ENCODE measurements at places on chromosomes 7 and 10. TPM values are rescaled to one million over a fixed set of nuclear protein-coding genes. Genes with fewer than 3 reads are reported as not detected.
A peak's percentile ranks its signal among the peaks of the same experiment; 100 is the strongest.

- peak within 1 kb of the TSS; percentile 64 for H3K27ac ChIP-seq
- H3K4me3 ChIP-seq = peak within 1 kb of the TSS; percentile 76
- no peaks in the 10 kb centered on the region for H3K36me3 ChIP-seq
- no peaks in the 10 kb centered on the region for H3K4me1 ChIP-seq
- H3K27me3 ChIP-seq = peaks cover 5% of the 10 kb centered on the region
Observed at GRCh38 chr7:121872831-121873288, at the start of gene PTPRZ1. TSS of gene PTPRZ1 (plus strand) at chr7:121873161. CDS start at chr7:121873500, 339 bp downstream.

DNA sequence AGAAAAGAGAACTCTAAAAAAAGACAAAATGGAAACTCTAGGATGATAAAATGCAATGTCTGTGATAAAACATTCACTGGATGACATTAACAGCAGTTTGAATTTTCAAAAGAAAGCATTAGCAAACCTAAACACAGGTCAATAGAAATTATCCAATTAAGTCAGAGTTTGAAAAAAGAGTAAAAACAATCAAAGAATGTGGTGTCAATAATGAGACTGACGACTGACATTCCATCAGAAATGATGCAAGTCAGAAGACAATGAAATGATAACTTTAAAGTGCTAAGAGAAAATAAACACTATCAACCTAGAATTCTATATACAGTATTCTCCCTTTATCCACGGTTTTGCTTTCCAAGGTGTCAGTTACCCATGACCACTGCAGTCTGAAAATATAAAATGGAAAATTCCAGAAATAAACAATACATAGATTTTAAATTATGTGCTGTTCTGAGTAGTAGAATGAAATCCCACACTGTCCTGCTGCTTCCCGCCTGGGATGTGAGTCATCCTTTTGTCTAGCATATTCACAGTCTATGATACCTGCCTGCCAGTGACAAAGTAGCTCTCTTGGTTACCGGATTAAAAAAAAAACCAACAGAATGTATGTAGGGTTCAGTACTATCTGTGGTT lies 38.3 kb upstream of the SFMBT2 start:
- no peaks in the 10 kb centered on the region for H3K36me3 ChIP-seq
- no peaks in the 10 kb centered on the region for H3K4me1 ChIP-seq
- DNase-seq = no peak
- H3K4me3 ChIP-seq = no peak overlapping the region

GRCh38 chr7:101943889-101944600 lies 126.6 kb downstream of the CUX1 start:
- no peaks in the 10 kb centered on the region for H3K4me1 ChIP-seq
- no peak overlapping the region for H3K4me3 ChIP-seq
- H3K27ac ChIP-seq = no peak overlapping the region
- no peaks in the 10 kb centered on the region for H3K27me3 ChIP-seq
- DNase-seq = no peak
- no peaks in the 10 kb centered on the region for H3K36me3 ChIP-seq

DNA sequence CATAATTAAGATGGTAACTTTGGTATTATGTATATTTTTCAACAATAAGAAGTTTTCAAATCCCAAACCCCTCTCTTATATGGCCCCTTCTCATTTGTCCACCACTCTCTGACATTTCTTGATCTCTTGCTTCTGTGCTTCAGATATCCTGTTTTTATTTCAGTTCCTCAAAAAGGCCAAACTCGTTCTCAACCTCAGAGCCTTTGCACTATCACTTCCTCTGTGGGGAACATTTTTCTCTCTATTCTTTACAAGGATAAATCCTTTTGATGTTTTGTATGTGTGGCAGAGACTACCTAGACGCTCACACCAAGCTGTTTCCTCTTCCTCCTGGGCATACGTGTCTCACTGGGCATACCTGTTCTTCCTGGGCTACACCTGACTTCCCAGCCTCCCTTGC lies 54.2 kb upstream of the FRMD4A start:
- DNase-seq = no peak
- no peaks in the 10 kb centered on the region for H3K36me3 ChIP-seq
- no peaks in the 10 kb centered on the region for H3K4me1 ChIP-seq
- no peaks in the 10 kb centered on the region for H3K27me3 ChIP-seq
- H3K4me3 ChIP-seq = no peak overlapping the region
- no peak overlapping the region for H3K27ac ChIP-seq

GRCh38 chr7:121342631-121343030 lies 13.8 kb downstream of the WNT16 start:
- no peak for DNase-seq
- no peaks in the 10 kb centered on the region for H3K4me1 ChIP-seq
- H3K36me3 ChIP-seq = no peaks in the 10 kb centered on the region
- no peak overlapping the region for H3K27ac ChIP-seq
- no peaks in the 10 kb centered on the region for H3K27me3 ChIP-seq

DNA sequence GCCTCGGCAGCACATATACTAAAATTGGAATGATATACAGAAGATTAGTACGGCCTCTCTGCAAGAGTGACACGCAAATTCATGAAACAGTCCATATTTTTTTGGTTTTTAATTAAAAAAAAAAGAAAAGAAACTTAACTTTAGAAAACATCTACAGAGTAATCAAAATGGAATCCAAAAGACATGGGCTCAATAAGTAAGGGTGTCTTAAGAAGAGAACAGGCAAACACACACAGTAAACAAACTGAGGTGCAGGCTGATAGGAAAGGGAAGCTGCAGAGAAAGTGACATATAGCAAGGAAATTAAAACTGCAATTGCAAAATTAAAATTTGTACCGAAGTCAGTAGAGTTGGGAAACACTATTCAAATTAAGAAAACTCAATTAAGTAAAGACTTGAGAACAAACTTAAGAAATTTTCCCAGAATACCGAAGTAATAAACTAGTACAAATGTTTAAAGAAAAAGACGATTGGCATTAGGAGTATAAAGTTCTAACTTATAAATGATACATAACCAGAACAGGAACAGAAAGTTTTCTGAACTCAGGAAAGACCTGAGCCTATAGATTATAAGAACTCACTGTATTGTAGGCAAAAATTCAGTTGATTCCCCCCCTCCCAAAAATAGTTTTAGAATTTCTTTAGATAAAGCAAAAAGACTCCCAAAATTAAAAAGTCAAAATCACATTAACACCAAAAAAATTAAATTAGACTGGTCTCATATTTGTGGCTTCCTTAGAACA lies 16.3 kb downstream of the MTPN start:
- H3K36me3 ChIP-seq = no peaks in the 10 kb centered on the region
- H3K4me3 ChIP-seq = no peak overlapping the region
- H3K27me3 ChIP-seq = no peaks in the 10 kb centered on the region
- no peak overlapping the region for H3K27ac ChIP-seq

The ASB13 gene
- total RNA-seq = 37.9 TPM

The HOXA6 gene
- total RNA-seq = 9.0 TPM

The TWNK gene
- total RNA-seq = 7.5 TPM

The ADRB1 gene
- total RNA-seq = 2.4 TPM

The NXPH1 gene
- not detected for total RNA-seq

Measured in breast epithelium (tissue), 4 donors.